ENCODE measurements at places on chromosomes 12 and 14.

GRCh38 chr12:5864972-5865371 lies 80.1 kb downstream of the ANO2 start:
- no peak for DNase-seq

- DNase-seq = no peak
Measured at GRCh38 chr12:26226122-26226521, 30.7 kb downstream of the SSPN start.

GRCh38 chr14:33833706-33834465 lies 117.0 kb downstream of the EGLN3 start:
- DNase-seq = no peak

GRCh38 chr14:66140213-66140918 lies 345.8 kb upstream of the CCDC196 start:
- no peak for DNase-seq

GRCh38 chr12:22318108-22318737 lies 16.3 kb downstream of the ST8SIA1 start:
- no peak for DNase-seq

DNA sequence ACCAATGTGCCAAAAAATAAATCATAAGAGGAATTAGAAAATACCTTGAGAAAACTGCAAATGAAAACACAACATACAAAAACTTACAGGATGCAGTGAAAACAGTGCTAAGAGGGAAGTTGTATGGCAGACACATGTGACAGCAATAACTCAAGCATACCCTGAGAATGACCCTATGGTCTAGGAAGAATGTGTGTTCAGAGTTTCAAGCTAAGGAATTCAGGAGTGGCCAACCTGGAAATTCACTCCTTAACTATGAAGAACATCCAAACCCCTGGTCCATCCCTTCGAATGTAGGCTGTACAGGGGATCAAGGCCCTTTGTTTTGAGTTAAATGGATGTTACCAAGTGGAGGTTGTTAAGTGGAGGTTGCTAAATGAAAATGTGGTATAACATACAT lies 16.7 kb upstream of the TTC9 start:
- DNase-seq = no peak
